Osteoblast (primary cell): ENCODE measurements at places on chromosomes 11 and 22. TPM values are rescaled to one million over a fixed set of nuclear protein-coding genes. Genes with fewer than 3 reads are reported as not detected.

DNA sequence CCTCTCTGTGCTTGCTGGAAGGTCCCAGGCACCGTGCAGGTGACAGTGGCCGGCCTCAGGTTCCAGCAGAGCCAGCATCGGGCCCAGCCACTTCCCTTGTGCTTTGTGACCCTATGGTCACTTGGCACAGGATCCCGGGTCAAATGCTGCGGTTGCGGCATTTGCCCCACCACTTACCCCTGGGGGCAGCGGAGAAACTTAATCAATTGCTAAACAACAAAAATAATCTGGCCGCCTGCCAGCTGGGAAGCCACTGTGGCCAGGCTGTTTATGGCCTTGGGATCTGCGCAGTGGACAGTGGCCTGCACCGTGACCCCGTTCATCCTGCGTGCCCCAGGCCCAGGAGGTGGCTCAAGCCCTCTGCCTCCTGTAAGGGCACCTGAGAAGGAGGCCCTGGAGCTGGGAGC, 65.0 kb downstream of the LRP5 start:
- peak; percentile 76 for DNase-seq

DNA sequence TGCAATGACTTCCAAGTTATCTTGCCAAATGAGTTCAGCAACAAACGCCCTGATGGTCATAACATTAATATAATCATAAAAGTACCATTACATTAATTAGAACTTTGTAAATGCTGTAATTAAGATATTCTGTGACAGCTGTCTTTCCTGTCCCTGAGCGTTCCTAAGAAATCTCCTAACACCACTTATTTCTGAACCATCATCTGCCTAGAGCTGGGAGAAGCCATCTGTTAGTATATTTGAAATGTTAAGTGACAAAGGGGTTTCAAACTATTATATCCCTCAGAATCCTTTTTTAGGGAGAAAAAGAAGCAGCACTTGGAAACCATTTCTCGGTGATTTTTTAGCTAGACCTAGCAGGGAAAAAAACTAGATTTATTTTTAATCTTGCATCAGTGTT, 657.5 kb downstream of the FAM181B start:
- DNase-seq = no peak

Gene RAB38
- total RNA-seq = 0.59 and 1.1 TPM in 2 replicates

- DNase-seq = peak; percentile 57
Observed at GRCh38 chr11:73875840-73876239, 806 bp downstream of the COA4 start.

Gene OR4C12
- not detected in 2 replicates for total RNA-seq

Gene TRPM5
- under 0.01 TPM in 1 of 2 replicates, not detected in the other for total RNA-seq

Gene EEF1G
- 1,004 and 1,049 TPM in 2 replicates for total RNA-seq
